ENCODE measurements at places on chromosomes 3 and 15.

GRCh38 chr15:40322531-40323238 is 807 bp upstream of the INAFM2 start:
- DNase-seq, result no peak

DNA sequence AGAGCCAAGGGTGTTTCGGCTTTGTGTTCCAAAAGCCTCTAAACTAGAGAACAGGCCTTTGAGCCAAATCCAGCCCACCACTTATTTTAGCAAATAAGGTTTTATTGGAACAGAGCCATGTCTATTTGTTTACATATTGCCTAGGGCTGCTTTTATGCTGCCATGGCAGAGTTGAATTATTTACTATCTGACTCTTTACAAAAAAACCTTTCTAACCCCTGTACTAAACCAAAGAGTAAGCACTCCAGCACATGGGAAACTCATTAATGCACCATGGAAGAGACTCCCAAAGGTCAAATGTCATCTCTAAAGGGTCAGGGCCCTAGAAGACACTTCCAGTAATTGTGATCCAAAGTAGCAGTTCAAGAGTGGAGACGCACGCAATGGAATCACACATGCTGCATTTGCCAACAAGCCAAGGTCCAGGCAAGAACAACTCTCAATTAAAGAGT is 22.3 kb downstream of the OSBPL10 start:
- DNase-seq, result no peak

GRCh38 chr3:38247366-38248035 is 18.1 kb upstream of the SLC22A13 start:
- DNase-seq, result no peak

DNA sequence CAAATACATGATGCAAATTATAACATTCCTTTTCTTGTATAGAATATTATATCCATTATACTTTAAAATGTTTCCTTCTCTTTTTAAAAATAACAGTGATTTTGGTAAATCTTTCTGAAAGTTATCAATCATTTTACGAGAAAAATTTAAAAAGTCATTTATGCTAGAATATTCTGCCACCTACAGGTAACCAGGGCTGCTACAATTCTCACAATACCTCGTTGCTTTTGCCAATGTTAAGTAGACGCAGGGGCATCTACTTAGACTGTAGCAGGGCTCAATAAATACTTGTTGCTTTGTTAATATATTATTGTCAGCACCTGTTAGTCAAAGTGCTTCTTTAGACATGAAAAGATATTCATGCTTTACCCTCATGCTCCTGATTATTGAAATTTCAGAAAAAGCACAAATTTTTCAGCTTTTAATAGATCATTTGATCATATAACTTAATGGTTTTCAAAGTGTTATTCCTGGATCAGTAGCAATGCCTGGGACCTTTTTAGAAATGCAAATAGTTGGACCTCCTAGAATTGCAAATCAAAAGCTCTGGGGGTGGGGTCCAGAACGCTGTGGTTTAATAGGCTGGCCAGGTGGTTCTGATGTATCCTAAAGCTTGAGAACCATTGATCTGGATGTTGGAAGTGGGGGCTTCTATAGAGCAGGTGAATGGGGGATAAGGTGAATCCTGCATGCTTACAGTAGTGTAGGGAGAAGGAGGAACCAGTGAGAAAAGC is 223.6 kb upstream of the PDZRN3 start:
- DNase-seq, result peak; percentile 73

- no peak for DNase-seq
These were observed 1.1 kb downstream of the SLCO2A1 start for GRCh38 chr3:134028486-134029255.

DNA sequence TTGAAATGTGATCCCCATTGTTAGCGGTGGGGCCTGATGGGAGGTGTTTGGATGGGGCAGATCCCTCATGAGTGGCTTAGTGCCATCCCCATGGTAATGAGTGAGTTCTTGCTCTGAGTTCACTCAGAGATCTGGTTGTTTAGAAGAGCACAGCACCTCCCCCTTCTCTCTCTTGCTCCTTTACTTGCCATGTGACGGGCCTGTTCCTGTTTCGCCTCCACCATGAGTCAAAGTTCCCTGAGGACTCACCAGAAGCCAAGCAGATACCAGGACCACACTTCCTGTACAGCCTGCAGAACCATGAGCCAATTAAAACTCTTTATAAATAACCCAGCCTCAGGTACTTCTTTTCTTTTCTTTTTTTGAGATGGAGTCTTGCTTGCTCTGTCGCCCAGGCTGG is 46.6 kb downstream of the ANP32A start:
- DNase-seq, result no peak

DNA sequence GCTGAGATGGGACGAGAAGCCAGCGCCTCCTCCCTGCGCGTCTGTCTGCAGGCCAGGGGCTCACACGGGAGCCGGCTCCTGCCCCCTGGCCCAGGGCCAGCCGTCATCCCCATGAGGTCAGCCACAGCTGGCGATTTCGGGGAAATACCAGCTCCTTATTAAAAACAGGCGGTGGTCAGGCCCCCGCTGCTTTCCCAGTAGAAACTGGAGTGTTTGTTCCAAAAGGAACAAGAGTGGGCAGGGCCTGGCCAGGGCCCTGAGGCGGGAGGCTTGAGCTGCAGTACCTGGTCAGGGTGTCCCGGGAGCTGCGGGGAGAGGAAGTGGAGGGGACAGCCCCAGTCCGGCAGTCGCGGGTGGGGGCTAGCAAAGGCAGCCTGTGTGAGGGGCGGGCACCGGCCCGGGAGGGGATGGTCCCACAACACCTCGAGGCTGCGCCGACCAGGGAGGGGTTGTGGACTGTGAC is 17.8 kb downstream of the MYL3 start:
- no peak for DNase-seq

DNA sequence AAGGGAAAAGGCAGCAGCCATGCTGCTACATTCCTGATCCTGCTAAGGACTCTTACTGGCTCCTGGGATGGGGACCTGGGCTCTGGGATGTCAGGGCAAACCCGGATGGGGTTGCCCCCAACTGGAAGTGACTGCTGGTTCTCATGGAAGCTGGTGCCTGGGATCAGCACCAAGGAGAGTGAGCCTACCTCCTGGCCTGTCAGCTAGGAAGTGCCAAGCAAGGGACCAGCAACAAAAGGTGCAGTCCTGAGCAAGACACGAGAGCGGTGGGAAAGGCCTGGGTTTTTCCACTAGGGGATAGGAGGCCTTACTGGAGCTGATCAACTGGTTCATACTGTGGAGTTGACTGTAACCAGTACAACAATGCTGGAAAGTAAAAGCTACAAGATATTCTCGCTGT is 47.9 kb upstream of the SYNM start:
- no peak for DNase-seq

DNA sequence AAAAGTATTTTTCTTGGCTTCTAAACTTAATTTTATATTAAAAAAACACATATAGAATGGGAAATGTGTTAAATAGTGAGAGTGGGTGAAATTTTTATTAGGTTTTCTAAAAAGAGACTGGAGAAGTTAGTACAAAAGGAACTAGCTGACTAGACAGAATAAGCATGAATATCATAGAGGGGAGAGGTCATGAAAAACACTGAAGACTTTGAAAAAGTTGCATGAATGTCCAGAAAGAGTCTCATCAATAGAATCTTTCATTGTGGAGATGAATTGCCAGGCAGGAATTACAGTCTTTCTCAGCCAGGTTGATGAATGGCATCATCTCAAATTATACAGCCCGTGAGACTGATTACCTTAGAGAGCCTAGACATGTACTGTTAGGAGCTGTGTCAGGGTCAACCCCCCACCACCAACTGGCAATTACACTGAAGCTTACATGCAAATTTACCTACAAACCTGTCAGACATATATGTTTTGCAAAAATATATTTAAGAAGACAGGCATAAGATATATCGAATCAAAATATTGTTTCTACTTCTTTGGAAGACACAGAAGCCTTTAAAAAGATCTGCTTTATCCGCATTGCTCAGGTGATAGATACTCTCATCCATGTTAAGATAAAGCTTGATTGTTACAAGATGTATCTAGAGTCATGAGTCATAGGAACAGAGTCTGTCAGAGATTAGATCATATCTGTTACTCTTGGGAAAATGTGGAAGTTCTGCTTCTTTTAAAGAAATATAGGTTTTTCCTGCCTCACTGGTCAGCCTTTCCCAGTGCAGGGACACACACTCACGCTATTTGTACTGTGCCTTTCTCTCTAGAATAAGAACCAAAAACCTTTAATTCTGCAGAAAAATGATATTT is 34.8 kb upstream of the PFN2 start:
- DNase-seq, result peak; percentile 30

- DNase-seq, result no peak
These were observed 49.7 kb upstream of the ATOSA start for GRCh38 chr15:52728899-52729298.

GRCh38 chr3:52102934-52103333 is 46.6 kb upstream of the DUSP7 start:
- DNase-seq, result no peak

DNA sequence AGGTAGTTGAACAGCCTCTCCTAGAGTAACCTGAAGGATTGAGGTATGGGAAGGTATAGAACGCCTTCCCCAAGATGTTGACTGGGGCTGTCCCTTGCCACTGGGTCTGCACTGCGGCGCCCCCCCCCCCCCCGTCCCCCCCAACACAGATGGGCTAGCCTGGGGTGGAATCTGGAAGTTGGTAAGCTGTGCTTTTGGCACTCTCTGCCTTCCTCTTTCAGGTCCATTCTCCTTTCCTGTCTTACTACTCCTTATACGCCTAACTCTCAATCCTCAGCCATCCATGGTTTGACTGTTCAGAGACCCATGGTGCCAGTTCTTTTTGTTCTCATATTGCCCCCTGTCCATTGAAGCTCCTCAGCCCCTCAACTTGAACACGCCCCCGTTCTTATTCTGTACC is 42.8 kb downstream of the MAP2K1 start:
- DNase-seq, result no peak

DNA sequence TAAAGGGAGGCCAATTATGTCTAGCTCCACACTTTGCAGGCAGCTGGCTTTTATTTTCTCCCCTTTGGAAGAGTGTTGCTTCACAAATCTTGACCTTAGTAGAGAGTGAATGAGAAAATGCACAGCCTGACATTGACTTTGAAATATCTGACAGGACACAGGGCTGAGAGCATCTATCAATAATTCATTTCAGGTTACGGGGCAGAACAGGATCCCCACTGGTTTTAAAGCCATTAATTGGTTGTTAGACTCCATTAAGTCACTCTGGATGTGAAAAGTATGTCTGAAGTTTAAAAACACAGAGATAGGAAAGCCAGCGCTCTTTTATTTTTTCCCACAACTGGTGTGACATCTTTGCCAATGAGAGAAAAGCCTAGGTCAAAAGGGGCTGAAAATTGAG is 251.9 kb upstream of the TMC3 start:
- no peak for DNase-seq

- DNase-seq, result no peak
These were observed 17.4 kb upstream of the IGF2BP2 start for GRCh38 chr3:185842241-185842640.

DNA sequence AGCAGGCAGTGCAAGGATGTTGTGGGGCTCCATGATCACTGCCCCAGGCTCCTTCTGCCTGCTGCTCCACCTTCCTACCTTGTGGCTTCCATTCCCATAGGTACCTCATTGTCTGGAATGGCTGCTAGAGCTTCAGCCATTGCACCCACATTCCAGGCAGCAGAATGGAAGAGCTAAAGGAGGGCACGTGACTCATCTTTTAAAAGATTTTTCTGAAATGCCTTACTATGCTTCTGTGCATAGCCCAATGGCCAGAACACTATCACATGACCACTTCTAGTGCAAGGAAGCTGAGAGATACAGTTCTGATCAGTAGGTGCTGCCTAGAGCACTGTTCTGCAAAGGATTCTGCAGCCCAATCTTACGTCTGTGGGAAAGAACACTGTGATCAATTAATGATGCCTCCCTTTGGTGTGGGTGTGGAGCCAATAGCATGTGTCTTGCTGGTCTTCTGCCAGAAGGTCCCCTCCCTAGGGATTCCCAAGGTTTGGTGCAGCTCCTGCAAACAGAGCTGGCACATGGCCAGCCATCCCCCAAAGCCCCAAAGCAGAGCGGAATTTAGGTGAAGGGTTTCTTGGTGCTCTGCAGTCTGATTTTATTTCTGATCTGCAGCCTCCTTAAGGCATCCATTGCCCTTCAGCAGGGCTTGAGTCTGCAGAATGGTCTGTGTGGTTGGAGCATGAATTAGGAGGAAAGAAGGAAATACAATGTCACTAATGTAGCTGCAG is 34.4 kb downstream of the SPSB4 start:
- DNase-seq, result no peak

GRCh38 chr3:63557912-63558311 is 94.6 kb upstream of the SNTN start:
- no peak for DNase-seq

DNA sequence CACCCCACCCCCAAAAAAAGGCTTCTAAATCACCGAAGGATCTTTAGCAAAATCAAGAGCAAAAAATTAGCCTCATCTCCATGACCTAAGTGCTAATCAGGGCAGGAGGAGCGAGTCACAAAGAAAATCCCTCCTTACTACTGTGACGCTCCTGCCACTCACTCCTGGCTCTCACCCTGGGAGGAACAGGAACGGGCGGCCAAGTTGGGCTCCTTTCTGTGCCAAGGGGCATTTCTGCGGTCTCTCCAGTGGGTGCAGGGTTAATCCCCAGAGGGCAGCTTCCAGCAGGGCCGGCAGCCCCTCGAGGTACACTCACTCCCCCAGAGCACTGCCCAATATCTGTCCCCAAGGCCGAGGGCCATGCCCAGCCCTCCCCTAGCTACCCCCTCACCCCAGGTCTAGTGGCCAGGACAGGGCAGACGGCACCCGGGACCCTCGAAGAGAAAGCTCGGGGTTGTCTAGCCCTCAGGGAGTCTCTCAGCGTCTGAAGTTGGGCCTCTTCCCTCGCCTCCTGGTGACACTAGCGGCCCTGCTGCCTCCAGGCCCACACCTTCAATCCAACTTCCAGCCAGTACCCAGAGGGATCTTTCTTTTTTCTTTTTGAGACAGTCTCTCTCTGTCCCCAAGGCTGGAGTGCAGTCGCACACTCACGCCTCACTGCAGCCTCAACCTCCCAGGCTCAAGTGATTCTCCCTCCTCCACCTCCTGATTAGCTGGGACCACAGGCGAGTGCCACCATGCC is 706 bp downstream of the CAV3 start:
- no peak for DNase-seq

- no peak for DNase-seq
These were observed 4.8 kb downstream of the CSRNP1 start for GRCh38 chr3:39148435-39149058.

GRCh38 chr15:100430411-100430810 is 88.6 kb upstream of the ADAMTS17 start:
- DNase-seq, result no peak

- no peak for DNase-seq
These were observed 23.2 kb upstream of the LAMP3 start for GRCh38 chr3:183185696-183186095.

DNA sequence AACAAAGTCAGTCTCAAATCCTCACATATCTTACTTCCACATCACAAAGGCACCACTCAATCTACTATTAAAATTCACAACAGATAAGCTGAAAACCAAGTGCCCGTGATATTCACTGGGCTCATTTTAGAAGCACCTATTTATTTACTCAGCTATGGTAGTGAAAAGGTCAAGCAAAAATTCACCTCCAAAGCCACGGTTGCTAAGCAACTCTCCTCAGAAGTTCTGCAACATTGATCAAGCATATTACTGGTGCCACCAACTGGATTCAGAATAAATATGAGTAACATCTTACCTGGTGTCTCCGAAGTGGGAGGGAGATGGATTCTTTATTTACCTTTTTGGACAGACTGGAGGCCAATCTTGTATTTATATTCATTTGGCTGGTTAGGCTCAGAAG is 714.8 kb downstream of the FHIT start:
- peak; percentile 93 for DNase-seq

Data from NCI-H526 (cell line).